ENCODE measurements at places on chromosomes 5 and 9. TPM values are rescaled to one million over a fixed set of nuclear protein-coding genes. Genes with fewer than 3 reads are reported as not detected.

PRUNE2 gene
- 10.8 TPM for total RNA-seq

KCNN2 gene
- total RNA-seq, result 3.4 TPM

RAI14 gene
- total RNA-seq, result 149 TPM

PDCD1LG2 gene
- total RNA-seq, result 0.51 TPM

TXNDC8 gene
- not detected for total RNA-seq

TNFSF8 gene
- not detected for total RNA-seq

SLC6A18 gene
- total RNA-seq, result not detected

AGPAT2 gene
- total RNA-seq, result 38.3 TPM

PCYOX1L gene
- 11.4 TPM for total RNA-seq

PCDHA6 gene
- total RNA-seq, result not detected

IFNB1 gene
- not detected for total RNA-seq

TMOD1 gene
- total RNA-seq, result 1.7 TPM

SLC4A9 gene
- not detected for total RNA-seq

LRSAM1 gene
- 8.6 TPM for total RNA-seq

All from dermis microvascular lymphatic vessel endothelial cell (primary cell).